ENCODE measurements at places on chromosomes 11 and 22.

DNA sequence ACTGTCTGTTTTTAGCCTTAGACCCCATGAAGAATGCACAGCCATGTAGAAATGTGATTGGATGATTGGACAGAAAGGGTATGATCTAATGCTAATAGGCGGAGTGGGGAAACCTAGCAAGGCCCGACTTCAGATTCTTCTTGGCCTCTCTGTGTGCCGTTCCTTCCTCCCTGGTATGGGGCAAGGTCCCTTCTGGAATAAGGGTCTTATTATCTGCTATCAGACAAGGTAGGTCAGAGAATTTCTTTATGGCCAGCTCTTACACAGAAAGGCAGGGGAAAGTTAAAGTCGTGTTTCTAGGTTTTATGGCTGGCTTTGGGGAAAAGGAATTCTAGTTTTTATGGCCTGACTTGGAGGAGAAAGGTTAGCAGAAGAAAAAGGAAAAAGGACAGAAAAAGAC is 30.6 kb downstream of the DBX1 start:
- no peak for DNase-seq

- no peak for DNase-seq
Measured at GRCh38 chr11:44468345-44468988, 97.0 kb upstream of the CD82 start.

- DNase-seq = peak; percentile 59
Measured at GRCh38 chr11:77046060-77046501, 11.9 kb downstream of the B3GNT6 start.

GRCh38 chr22:33726294-33726734 is 194.0 kb downstream of the LARGE1 start:
- DNase-seq = no peak

DNA sequence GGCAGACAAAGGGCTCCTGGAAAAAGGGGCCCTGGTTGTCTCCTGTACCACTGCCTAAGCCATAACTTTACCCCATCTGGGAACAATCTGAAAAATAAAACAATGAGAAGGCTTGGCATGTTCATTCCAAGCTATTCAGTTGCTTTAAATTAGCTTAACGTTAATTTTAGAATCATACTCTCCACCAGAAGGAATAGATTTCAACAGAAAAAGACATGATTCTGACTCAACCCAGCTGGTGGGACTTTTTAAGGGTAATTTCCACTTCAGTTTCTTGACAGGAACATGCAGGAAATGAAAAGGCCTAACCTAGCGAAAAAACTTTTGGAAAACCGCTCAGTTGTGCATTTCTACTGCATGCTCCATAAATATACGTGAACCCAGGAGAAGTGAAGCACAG is 7.9 kb downstream of the SF3A1 start:
- no peak for DNase-seq

GRCh38 chr11:837189-837989 is 4.6 kb downstream of the CD151 start:
- no peak for DNase-seq

DNA sequence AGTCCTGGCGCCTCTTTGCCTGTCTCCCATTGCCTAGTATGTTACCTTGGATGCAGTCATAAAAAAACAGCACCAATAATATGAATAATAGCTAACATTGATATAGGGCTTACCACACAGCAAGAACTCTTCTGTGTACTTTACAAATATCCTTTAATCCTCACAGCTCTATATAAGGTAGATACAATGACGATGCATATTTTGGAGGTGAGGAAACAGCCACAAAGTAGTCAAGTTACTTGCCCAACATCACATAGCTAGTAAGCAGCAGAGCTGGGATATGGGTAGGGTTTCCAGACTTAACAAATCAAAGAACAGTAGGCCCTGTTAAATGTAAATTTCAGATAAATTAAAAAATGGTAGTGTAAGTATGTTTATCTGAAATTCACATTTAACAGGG is 128.8 kb downstream of the ST3GAL4 start:
- DNase-seq = no peak
